Stimulated activated CD8-positive, alpha-beta memory T cell treated with anti-CD3 and anti-CD28 coated beads, Interleukin-4, amount 100 ng/mL, for 48 hours (primary cell): ENCODE measurements at places on chromosomes 12 and 14.

DNA sequence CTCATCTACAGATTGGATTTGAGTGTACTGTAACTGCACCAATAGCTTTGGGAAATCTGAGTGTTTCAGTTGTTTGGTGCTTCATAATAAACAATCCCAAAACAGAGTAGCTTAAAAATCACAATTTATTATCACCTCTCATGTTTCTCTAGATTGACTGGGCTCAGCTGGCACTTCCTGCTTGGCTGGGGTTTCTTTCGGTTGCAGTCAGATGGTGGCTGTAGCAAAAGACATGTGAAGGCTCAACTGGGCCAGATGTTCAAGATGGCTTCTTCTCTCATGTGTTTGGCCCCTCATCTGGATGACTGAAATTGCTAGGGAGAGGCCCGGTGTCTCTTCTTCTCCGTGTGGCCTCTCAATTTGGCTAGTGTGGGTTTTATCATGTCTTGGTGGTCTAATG, 12.1 kb upstream of the BMP4 start:
- no peak for DNase-seq

- no peak for DNase-seq
Observed at GRCh38 chr14:99202516-99202915, 69.5 kb downstream of the BCL11B start.

- no peak for DNase-seq
Observed at GRCh38 chr14:98462908-98463307, 809.1 kb downstream of the BCL11B start.

GRCh38 chr12:48969160-48969771, 2.3 kb downstream of the WNT10B start:
- DNase-seq, result no peak

GRCh38 chr12:127886827-127887226, 380.1 kb upstream of the TMEM132C start:
- no peak for DNase-seq

- DNase-seq, result peak; percentile 32
Observed at GRCh38 chr14:51185180-51185579, 54.9 kb upstream of the TMX1 start.

GRCh38 chr14:104023325-104024055, 62.0 kb upstream of the ASPG start:
- no peak for DNase-seq

- no peak for DNase-seq
Observed at GRCh38 chr14:77599889-77600288, 16.5 kb downstream of the SPTLC2 start.

DNA sequence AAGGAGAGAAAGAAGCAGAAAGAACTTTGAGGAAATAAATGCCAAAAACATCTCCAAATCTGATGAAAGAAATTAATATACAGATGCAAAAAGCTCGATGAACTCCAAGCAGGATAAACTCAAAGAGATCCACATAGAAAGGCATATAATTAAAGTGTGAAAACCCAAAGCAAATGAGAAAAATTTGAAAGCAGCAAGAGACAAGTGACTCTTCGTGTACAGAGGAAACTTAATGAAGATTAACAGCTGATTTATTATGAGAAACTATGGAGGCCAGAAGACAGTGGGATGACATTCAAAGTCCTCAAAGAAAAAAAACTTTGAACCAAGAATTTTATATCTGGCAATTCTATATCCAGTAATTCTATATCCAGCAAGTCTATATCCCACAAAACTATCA, 163.0 kb upstream of the TMCC3 start:
- DNase-seq, result no peak

- no peak for DNase-seq
Observed at GRCh38 chr12:105318651-105319483, 11.6 kb upstream of the C12orf75 start.
